ENCODE measurements at places on chromosomes 4 and X.

- no peak for DNase-seq
Measured at GRCh38 chrX:151870602-151871001, 42.1 kb upstream of the MAGEA4 start.

DNA sequence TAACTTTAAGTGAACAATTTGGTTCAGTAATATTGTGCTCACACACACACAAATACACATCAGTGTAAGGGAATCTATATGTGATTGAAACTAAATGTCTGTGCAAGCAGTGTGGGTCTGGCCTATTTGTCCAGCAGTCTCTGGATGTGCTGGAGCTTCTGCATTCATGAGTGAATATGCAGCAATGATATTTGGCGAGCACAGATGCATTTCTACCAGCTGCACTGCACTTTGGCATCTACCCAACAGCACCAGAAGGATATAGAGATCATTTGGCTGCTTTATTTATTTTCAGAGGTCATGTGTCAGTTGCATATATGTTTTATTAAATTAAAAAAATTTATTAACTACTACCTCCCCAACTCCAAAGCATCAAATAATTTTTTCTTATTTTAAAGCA lies 613.4 kb upstream of the NR3C2 start:
- DNase-seq: no peak

- DNase-seq: no peak
Measured at GRCh38 chrX:41090568-41091238, 5.5 kb downstream of the USP9X start.

DNA sequence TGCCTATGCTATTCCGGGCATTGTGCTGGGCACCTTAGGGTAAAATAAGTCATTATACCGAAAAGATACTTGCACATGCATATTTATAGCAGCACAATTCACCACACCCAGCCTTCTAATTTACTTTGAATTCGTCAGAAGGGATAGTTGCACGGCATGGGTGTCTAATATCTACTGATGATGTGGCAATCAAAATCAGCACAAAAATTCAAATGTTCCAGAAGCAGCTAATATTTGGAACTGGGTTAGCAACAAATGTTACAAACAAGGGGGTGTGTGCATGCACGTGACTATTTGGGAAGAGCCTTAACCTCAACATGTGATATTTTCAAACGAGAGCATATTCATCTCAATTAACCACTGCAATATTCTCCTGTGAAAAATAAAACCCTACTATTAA lies 79.7 kb upstream of the PRSS48 start:
- DNase-seq: no peak

GRCh38 chrX:9122519-9123245 lies 88.8 kb upstream of the FAM9B start:
- DNase-seq: no peak

DNA sequence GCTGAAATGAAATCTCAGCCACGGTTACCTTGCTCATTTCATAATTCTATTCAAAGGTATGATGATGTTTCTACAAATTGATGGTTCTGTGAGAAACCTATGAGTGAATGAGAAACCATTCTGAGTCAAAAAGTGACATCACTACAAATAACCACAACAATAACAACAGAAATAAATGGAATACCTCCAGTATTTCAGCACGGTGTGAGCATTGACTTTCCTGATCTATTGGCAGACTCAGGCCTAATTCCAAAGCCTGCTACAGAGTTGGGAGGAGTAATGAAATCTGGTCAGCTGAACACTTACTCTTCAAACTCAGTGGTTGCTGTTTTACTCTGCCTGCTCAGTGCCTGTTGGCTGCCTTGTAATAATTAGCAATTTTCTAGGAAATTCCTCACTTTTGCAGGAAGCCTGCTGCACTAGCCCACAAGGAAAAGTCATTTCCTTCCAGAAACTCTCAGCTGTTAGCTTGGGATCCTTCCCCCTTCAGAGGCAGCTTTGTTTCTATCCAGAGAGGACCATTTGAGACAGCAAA lies 18.8 kb upstream of the SYNPO2 start:
- DNase-seq: no peak

GRCh38 chrX:39472161-39472560 lies 625.6 kb downstream of the BCOR start:
- DNase-seq: no peak

- DNase-seq: no peak
Measured at GRCh38 chr4:124431653-124432192, 280.8 kb downstream of the ANKRD50 start.

DNA sequence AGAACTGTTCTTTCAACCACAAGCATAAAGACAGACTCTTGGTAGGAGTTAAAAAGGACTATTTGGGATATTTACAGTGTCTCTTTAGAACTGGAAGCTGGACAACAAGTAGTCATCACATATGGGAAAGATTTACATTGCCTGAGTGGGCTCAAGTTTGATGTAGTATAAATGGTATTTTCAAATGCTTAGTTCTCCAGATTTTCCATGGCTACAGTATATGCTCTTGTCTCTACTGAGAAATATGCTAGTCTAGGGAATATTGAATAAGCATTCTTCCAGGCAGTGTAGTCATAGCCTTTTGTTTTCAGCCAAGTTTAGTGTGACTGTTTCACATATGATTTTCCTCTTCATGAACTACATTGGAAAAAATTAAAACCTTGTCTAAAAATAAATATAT lies 315.6 kb downstream of the ARHGAP24 start:
- DNase-seq: no peak

- no peak for DNase-seq
Measured at GRCh38 chr4:175996206-175996605, 69.4 kb upstream of the WDR17 start.

DNA sequence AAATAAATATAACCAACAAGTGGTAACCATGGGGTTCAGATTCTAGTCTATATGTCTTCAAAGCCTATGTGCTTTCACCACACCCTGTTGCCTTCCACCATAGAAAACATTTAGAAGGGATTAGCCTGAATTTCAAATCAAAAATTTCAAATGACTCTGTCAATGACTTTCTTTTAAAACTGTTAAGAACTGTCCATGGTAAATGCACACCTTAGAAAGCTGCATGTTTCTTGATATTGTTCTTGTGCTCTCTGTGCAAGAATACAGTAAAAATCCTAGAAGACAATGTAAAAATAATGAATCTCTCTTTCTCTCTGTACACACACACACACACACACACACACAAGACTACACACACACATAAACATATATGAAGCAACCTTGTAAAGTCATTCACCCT lies 74.6 kb upstream of the EXOC1L start:
- no peak for DNase-seq

DNA sequence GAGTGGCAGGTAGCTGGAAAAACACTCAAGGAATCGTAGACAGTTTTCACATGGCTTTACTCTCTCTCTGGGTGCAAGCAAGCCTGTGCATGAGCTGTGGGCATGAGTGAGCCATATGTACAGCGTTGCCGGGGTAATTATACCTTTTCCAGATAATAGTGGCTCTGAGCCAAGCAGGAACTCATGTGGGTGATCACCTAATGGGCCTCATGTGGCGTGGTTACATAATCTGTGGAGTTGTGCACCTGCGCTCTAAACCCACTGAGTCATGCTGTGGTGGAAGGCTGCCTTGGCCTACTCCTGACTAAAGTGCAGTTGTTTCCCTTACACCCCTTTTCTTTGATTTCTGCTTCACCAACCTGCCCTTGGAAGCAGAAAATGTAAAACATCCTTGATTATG lies 1564.5 kb upstream of the PCDH10 start:
- no peak for DNase-seq

- DNase-seq: no peak
Measured at GRCh38 chr4:145580906-145581305, 38.3 kb upstream of the MMAA start.

GRCh38 chrX:102712216-102712966 lies at the start of gene GPRASP2:
Gene GPRASP2, plus strand, starts transcription at chrX:102712448. Its CDS starts 2,422 bp downstream, at chrX:102714870.
- DNase-seq: no peak
